HepG2 (cell line): ENCODE measurements at places on chromosomes 12 and 14. TPM values are rescaled to one million over a fixed set of nuclear protein-coding genes. Genes with fewer than 3 reads are reported as not detected.

Gene DPF3
- polyA plus RNA-seq: 0.09 and 0.14 TPM in 2 replicates

DNA sequence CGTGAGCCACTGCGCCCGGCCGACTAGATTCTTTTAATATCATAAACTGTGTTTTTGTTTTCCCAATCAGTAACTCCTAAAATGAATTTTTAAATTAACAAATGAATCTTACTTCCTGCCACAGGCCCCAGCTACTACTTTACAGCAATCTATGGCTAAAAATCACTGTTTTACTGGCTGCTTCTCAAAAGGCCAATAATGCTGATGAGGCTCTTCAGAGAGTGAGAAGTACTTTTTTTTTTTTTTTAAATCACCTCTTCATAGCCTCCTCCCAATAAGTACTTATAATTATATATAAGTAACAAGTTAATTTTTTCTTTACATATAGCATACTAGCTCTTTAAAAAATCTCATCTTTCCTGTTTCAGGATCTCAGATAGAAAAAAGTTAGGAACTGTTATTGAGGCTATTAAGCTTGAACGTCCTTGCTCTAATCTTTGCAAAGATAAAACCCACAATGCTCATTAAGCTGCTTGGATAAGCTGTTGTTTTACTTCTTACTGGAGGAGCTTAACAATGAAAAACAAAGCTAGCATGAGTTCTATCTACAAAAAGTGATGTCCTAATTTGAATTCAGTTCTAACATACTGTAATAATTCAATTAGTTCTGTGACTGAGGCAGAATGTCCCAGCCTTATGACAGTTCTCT, 12.8 kb upstream of the WDR20 start:
- H3K27ac ChIP-seq: no peak overlapping the region
- no peaks in the 10 kb centered on the region for H3K27me3 ChIP-seq
- no peaks in the 10 kb centered on the region for H3K4me1 ChIP-seq
- no peak overlapping the region for H3K4me3 ChIP-seq
- no peak for DNase-seq

- no peak for DNase-seq
- H3K36me3 ChIP-seq: no peaks in the 10 kb centered on the region
- H3K4me3 ChIP-seq: peak overlapping the region; percentile 87
- H3K4me1 ChIP-seq: peaks cover 31% of the 10 kb centered on the region
- H3K27me3 ChIP-seq: no peaks in the 10 kb centered on the region
Observed at GRCh38 chr12:4320497-4320852, 538 bp upstream of the TIGAR start.

Gene KRT79
- 0.09 TPM in 1 of 2 replicates, not detected in the other for polyA plus RNA-seq

- no peaks in the 10 kb centered on the region for H3K36me3 ChIP-seq
- H3K27me3 ChIP-seq: peaks cover 5% of the 10 kb centered on the region; the same call in 1 of the 2 replicates
- H3K27ac ChIP-seq: no peak overlapping the region
- H3K4me3 ChIP-seq: no peak overlapping the region
- no peak for DNase-seq
- peaks cover 26% of the 10 kb centered on the region for H3K4me1 ChIP-seq
Observed at GRCh38 chr12:124753993-124754392, 109.7 kb downstream of the SCARB1 start.
